A549 (cell line): ENCODE measurements at places on chromosomes 7 and 10. TPM values are rescaled to one million over a fixed set of nuclear protein-coding genes. Genes with fewer than 3 reads are reported as not detected.

The AOAH gene
- polyA plus RNA-seq: not detected in 3 replicates

The PAPOLB gene
- not detected in 3 replicates for polyA plus RNA-seq

The NPC1L1 gene
- 0.01 to 0.04 TPM (median 0.03 TPM) in 3 replicates for polyA plus RNA-seq

The MGMT gene
- 4.3 to 5.6 TPM (median 5.2 TPM) in 3 replicates for polyA plus RNA-seq

DNA sequence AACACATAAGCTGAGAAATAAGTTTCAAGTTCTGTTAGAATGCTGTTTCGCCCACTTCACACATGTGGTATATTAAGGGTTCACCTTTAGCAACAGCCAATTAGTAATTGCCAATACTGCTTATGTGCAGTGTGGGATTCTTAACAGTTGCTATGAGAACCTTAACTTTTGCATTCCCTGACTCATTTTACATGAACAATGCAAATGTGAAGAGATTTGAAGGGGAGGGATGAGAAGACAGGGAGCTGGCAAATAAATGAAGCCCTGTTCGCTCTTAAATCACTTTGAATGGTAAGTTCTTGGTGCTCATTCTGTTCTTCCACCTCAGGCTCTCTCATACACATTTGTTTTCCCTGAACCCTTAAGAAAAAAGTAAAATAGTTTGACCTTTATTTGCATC lies 82.3 kb downstream of the LRRC4 start:
- no peak for DNase-seq

DNA sequence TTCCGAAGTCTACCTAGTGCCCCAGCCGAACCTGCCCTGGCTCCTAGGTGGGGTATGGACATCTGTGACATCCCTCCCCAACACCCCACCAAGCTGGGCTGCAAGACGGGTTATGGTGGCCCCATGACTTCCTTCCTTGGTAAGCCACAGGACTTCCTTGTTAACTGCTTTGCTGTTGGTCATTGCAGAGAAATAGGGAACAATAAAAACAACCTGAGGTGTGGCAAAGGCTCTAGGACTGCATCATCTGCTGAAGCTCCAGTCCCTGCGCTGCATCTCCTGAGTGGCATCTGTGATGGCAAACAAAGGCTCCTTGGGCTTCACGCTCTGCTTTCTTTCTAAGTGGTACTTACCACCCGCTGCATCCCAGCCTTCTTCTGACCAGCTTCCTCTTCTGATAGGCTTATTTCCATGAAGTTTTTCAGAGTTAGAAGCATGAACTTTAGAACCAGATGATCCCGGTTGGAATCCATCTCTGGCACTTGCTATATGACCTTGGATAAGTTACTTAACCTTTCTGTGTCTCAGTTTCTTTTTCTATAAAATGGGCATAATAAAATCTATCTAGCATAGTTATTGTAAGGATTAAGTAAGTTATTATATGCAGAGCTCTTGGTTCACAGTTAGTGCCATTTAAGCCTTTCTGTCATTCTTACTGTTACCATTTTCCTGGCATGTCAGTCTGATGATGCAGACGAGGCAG lies 216.8 kb downstream of the RPS24 start:
- no peak for DNase-seq

DNA sequence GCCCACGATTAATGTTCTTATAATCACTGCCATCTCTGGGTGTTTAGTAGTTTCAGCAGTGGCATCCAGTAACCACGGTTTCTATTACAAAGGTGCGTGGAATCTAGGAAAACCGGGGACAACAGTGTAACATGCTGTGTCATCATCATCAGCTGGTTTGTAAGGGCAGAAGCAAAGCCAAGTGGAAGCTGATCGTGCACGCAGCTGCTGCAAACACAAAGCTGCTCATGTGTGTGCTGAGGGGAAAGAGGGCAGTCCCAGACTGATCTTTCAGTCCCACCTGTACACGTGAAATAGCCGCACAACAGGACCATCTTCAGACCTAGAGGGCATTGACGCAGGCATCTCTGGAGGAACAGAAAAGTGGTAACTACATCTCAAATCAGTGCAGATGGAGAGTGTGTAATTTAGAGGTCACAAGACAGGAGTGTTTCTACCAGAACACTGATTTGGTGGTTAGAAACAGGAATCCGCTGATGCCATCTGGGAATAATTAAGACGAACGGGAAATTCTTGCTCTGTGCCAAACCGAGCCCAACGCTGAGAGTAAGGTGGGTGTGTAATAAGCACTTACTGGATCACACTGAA lies 13.4 kb downstream of the ANKRD16 start:
- no peak for DNase-seq

DNA sequence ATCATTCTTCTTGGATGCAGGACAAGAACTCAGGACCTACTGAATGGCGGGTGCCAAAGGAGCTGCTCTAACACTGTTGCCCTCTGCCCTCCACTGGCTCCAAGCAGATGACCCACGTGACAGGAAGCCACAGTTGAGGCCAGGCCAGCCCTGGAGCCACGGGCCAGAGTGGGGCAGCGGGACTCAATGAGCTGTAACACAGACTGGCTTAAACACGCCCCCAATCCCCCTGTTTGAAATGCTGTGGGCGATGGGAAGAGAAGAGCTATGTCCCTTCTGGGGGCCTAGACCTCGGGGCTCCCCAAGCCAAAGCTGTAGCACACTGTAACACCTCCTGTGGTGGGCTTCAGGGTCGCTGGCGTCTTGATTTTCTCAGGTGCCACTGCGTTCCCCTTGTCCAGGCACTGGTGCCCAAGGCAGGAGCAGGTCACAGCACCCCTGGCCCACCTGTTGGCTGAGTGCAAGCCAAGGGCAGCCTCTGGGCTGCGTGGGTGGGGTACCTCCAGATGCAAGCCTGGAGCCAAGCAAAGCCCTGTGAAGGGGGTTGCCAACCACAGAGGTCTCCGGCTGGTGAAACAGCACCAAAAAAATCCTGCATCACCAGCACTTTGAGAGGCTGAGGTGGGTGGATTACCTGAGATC lies 18.6 kb upstream of the ZMIZ2 start:
- no peak for DNase-seq

DNA sequence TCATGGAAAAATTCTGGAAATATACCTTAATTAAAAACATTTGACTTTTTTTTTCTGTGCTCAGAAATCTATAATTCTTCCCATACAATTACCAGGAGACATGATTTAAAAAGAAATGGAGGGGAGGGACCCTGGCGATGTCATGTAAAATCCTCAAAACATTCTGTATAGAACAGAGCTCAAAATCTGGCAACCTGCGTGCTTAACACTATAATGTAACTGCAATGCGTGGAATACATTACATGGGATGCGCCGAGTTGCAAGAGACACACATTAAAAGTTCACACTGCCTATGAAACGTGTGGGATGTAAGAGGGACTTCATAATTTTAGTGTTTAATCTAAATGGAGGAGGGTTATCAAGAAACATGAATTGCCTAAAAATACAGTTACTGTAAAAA lies 215.0 kb downstream of the GLI3 start:
- no peak for DNase-seq

- DNase-seq: peak; percentile 50
Observed at GRCh38 chr10:13712837-13713581, 126.2 kb downstream of the PRPF18 start.

DNA sequence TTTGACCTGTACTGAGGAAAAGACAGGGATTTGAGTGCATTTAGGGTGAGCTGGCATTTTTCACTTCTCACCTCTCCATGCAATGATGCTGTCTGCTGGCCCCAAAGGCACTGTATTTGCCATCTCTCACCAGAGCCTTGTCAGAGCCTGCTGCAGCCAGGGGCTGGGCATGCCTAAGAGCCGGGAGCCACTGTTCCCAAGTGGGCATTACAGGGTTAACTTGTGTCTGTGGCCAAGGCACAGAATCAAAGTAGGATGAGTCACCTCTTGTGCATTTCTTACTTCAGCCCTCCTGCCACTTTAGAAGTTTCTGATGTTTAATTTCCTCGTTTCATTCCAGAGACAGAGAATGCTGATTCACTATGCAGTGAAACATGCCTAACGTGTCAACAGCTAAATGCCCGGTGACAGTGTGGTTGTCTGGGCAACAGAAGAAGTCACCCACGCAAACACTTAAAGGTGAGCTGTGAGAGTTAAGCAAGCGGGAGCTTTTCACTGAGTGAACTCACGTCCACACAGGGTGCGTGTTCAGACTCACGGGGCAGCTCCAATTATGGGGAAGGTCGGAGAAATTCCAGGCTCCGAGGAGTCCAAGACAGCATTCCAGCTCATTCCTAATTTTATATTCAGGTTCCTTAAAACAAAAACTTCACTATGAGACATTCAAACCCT lies 57.1 kb upstream of the IGFBP3 start:
- DNase-seq: peak; percentile 99

DNA sequence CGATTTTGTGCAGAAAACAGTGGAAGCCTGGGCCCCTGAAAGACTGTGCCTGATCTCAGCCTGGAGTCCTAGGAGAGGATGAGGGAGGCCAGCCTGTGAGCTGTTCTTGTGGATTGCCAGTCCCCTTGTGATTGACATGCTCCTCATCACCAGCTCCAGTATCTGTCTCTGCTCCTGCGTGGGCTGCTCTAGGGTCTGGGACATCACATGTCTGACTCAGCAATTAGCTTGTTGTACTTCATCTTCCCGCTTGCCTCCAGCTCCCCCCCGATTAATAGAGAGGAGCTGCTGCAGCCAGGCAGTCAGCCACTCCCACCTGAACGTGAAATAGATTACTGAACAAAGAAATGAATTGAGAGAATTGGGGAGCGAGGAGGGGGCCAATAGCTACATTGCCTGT lies 99.6 kb upstream of the TBX20 start:
- no peak for DNase-seq

- no peak for DNase-seq
Observed at GRCh38 chr7:116633131-116633988, 38.6 kb upstream of the MET start.
